A549 (cell line): ENCODE measurements at places on chromosomes 2 and 18. TPM values are rescaled to one million over a fixed set of nuclear protein-coding genes. Genes with fewer than 3 reads are reported as not detected.

GRCh38 chr2:215830304-215830703, 183.0 kb downstream of the MREG start:
- DNase-seq: peak; percentile 77

GRCh38 chr2:54053830-54054229, 61.6 kb upstream of the ACYP2 start:
- no peak for DNase-seq

DNA sequence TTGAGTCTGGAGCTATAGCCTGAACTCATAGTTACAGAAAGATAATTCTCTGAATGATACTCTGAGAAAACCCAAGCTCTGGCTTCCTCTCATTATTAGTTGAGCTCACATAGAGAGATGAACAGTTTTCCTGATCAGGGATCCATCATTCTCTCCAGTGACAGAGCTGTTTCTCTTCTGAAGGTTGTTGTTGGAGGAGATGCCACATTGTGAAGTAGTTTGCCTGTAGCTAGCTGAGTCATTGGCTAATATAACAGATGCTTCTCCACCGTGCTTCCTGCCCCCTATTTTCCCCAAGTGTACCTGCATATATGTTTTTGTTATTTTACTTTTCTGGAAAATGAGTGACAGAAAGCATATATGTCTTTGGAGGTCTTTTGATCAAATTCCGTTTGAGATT, 64.6 kb downstream of the OSBPL6 start:
- DNase-seq: no peak

- no peak for DNase-seq
These were observed 565.9 kb upstream of the ID2 start for GRCh38 chr2:8115966-8116365.

GRCh38 chr2:202425036-202425435, 48.9 kb downstream of the BMPR2 start:
- no peak for DNase-seq

DNA sequence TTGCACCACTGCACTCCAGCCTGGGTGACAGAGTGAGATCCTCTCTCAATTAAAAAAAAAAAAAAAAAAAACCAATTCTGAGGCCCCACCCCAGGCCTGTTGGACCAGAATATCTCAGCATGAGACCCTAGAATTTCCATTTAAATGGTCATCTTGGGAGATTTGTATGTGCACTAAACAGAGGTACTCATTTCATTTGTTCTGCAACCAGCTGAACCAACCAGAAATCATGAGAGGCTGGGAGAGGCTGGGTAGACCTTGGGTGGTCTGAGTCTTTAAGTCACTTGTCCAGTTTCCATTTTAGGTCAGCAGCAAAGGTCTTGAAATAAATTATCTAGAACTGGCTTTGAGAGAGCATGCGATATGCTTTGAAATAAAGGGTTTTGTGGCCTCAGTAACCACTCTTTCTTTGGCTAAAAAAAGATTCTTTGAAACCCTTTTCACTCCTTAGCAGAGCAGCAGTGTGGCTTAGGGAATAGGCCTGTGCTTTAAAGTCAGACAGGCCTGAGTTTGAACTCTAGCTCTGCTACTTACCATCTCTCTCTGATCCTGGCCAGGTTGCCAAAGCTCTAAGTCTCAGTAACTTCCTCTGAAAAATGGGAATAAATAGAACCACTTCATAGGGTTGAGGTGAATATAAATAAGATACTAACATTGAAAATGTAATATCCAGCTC, 52.6 kb downstream of the QPCT start:
- DNase-seq: no peak

GRCh38 chr2:200467806-200468681, 41.8 kb downstream of the KCTD18 start:
- DNase-seq: no peak

GRCh38 chr18:43596105-43596712, 318.9 kb upstream of the SYT4 start:
- DNase-seq: peak; percentile 23

- peak; percentile 51 for DNase-seq
These were observed 45.6 kb upstream of the ITGAV start for GRCh38 chr2:186544255-186544675.

The CCDC102B gene
- polyA plus RNA-seq: 0.58 to 1.4 TPM (median 1.2 TPM) in 3 replicates

The FAM237A gene
- not detected in 3 replicates for polyA plus RNA-seq

The GCG gene
- not detected in 3 replicates for polyA plus RNA-seq

The SCN7A gene
- not detected in 3 replicates for polyA plus RNA-seq

The NRP2 gene
- polyA plus RNA-seq: 125 to 187 TPM (median 159 TPM) in 3 replicates

The ZNF804A gene
- not detected in 3 replicates for polyA plus RNA-seq
